ENCODE measurements at places on chromosomes 1 and 21. TPM values are rescaled to one million over a fixed set of nuclear protein-coding genes. Genes with fewer than 3 reads are reported as not detected.

GRCh38 chr1:175978476-175978875, 228.6 kb downstream of the COP1 start:
- peak; percentile 19 for DNase-seq

- no peak for DNase-seq
Observed at GRCh38 chr21:31887391-31887841, 14.6 kb downstream of the HUNK start.

GRCh38 chr21:28671549-28672195, 321.0 kb downstream of the LTN1 start:
- DNase-seq = no peak

Gene CDKN2C
- 15.3 TPM for total RNA-seq

- peak; percentile 49 for DNase-seq
Observed at GRCh38 chr1:202291001-202291400, 50.7 kb downstream of the UBE2T start.

Gene LRRC71
- total RNA-seq = not detected

Gene DNALI1
- 13.7 TPM for total RNA-seq

Gene CEPT1
- total RNA-seq = 40.7 TPM

Gene EPHA8
- total RNA-seq = not detected

DNA sequence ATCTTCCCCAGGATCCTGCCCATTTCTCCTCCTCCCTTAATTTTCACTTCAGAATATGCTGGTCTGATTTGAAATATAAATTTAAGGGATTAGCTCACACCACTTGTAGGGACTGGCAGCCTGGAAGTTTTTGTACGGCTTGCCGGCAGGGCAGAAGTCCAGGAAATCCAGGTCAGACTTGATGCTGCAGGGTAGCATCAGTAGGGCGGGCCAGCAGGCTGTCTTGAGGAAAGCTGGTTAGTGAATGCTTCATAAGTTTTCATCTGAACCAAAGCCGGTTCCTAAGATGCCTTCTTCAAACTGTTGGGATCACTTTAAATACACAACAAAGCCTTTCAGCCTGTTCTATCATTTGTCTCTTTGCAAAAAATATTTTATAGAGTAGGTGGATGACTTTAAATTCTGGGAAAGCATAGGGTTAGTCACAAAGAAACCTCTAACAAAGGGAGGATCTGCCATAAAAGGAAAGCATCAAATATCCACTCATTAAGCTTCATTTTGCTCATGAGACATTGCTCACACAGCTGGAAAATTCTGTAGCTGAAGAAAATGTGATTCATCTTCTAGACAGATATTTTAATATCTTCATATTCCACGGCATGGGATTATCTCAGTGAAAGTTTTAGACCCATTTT, 90.7 kb upstream of the GFI1 start:
- DNase-seq = peak; percentile 52

Gene IQGAP3
- total RNA-seq = 28.7 TPM

DNA sequence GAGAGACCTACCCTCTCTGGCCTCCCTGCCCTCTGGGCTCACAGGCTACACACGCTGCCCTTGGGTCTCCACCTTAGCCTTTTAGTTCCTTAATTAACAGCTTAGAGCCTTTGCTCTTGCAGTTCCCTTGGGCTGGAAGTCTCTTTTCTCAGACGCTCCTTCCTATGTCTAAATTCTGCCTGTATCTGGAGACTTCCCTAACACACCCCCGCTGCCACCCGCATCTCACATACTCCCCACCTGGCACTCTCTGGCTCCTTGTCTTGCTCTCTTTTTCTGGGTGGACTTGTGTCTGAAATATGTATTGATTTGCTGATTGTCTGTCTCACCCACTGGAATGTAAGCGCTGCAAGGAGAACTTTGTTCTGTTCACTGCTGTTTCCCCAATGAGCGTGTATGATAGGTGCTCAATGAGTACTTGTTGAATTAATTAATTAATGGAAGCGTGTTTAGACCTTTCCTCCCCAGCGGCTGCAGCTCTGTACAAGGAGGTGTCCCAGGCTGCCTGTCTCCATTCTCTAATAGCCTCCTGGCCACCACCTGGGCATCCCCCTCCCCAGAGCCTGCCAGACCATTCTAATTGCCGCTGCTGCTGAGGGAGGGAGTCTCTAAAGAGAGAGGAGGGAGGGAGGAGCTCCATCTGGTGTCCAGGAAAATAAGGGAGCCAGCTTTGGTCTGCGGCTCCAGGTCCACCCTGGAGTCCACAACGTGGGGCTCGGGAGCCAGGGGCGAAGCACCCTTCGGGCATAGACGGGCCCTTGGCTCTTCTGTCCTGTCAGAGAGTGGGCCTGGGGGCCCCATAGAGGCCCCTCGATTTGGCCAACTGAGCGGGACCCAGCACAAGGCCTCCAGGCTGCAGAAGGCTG, 95.4 kb downstream of the RNF220 start:
- no peak for DNase-seq

DNA sequence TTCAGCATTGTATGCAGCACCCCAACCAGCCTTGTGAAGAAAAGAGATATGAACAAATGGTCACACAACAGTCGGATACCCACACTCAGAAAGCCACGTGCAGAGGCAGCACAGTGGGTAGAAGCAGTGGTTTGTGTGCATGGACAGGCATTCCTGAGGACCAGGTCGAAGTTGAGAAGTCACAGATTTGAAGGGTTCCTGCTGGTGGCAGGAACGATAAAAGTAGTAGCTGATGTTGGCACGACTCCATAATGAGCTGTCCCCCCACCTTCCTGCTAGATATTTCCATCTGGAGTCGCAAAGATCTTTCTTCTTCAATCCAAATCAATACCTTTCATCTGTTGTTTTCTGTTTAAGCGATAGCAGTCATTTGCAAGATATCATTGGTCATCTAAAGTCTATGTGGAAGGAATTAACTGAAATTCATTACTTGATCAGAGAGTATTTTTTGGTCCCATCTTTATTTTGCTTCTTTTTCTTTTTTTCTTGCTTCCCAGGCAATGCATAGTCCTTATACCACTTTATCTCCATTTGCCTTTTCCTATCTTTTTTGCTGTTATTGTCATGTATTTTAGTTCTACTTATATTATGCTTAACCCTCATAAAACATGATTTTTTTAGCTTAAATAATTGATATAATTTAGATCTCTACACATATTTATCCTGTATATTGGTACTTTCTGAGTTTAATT, 176.4 kb downstream of the DHRS3 start:
- DNase-seq = no peak

DNA sequence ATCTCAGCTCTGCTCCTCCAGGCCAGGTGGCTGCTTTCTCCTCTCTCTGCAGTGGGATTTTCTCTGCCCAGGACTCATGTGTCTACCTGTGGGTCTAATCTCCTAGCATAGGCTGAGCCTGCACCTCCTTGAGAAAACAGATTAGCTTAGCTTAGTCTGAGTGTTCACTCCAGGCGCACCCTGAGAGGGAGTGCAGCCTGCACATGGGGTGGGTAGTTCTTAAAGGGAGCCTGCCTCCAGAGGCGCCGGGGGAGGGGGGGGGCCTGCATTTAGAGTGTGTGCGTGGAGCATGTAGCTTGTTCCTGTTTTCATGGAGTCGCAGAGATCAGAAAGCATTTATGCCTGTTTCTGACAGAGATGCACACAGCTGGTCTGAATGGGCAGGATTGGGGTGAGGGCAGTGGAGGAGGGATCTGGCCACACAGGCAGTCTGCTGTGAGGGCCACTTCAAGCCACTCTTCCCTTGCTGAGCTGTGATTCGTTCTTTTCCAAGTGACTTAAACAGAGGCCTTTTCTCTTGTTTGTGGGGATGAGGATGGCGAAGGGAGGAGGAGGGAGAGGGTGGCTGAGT, 45.2 kb downstream of the GALNT2 start:
- no peak for DNase-seq

GRCh38 chr1:55938376-55938850, 641.0 kb downstream of the PLPP3 start:
- peak; percentile 39 for DNase-seq

- no peak for DNase-seq
Observed at GRCh38 chr1:151108331-151108730, 37.8 kb downstream of the GABPB2 start.

Gene S100A1
- total RNA-seq = 0.54 TPM

DNA sequence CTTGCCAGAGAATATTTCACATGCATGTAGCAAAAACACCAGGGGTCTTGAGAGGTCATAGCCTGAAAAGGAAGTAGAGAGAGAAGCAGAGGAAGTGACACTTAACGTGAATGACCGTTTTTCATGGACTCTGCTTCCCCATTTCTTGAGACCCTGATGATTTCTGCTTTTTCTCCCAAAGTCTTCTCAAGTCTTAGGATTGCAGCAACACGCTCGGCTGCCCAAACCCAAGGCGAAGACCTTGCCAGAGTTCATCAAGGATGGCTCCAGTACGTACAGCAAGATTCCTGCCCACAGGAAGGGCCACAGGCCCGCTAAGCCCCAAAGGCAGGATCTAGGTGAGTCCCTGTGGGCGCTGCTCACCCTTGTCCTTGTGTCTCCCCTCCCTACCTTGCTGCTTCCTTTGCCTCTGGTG, 12.8 kb downstream of the THEMIS2 start:
- no peak for DNase-seq

GRCh38 chr21:26982767-26983166, 15.9 kb upstream of the ADAMTS5 start:
- DNase-seq = peak; percentile 51

DNA sequence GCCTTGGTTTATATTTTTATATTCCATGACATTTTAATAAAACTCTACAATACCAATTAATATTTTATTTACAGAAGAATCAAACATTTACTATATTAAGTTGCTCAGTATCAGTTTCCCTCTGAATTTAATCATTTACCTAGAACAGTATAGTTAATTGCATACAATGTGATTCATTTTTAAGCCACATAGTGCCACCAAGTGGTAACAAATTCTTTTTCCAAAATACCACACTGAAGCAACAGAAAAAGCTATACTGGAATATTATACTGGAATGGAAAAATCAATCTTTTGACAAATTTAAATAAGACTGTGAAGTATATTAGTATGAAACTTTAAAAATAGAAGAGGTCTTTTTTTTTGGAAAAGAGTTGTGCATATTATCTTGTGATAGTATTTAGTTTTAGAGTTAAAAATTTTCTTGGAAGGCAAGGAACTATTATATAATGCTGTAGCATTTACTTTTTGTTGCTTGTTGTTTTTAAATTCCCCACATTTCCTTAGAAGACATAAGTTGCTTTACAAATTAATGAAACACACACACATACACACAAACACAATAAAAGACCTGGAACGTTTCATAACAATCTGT, 57.3 kb downstream of the ZNF644 start:
- DNase-seq = peak; percentile 41

Gene FMOD
- 6.6 TPM for total RNA-seq

Gene TMEM240
- 3.6 TPM for total RNA-seq

DNA sequence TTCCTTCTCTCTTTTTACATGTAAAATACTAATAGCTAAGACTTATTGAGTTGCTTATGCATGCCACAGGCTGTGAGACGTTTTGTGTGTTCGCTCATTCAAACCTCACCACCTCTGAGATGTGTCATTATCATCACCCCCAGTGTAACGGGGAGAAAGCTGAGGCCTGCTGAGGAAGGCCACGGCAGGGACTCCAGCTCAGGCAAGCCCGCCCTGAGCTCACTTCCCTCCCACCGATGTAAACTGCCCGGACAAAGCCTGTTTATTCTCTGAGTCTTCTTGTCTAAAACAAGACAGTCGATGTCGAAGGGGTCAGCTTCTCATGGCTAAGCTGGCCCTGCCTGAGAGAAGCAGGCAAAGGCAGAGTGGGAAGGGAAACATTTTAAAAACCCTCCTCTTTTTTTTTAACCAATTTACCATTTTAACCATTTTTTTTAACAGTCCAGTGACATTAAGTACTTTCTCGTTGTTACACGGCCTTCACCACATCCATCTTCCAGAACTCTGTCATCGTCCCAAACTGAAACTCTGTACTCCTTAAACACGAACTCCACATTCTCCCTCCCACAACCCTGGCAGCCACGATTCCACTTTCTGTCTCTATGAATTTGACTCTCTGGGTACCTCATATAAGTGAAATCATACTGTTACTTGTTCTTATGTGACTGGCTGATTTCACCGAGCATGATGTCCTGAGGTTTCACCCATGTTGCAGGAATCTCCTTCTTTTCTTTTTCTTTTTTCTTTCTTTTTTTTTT, 204.8 kb upstream of the GALNT2 start:
- no peak for DNase-seq

Gene RNU1-2
- total RNA-seq = 2,882 TPM

DNA sequence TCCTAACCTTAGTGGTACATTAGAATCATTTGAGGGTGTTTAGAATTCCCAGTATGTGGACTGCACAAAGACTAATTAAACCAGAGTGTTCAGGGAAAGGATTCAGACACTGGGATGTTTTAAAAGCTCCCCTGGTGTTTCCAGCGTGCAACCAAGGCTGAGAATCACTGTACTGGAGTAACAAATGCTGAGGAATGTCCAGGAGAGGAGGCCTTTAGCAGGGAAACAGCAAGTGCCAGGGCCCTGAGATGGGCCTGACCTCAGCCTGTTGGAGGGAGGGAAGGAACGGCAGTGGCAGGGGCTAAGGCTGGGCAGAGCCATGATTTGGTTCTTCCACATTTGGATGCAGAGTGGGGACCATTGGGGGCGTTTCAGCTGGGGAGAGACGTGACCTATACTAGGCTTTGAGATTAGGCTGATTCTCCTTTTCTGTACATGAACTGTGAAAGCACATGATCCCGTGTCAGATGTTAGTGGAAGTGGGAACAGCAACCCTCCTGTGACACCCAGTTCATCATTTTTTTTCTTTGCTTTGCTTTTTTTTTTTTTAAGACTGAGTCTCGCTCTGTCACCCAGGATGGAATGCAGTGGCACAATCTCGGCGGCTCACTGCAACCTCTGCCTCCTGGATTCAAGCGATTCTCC, 49.3 kb downstream of the KANK4 start:
- no peak for DNase-seq

Gene CDK18
- total RNA-seq = 0.27 TPM

Gene S100A9
- total RNA-seq = not detected

- DNase-seq = no peak
Observed at GRCh38 chr1:242535986-242536385, 11.5 kb upstream of the PLD5 start.

Data from fibroblast of the aortic adventitia (primary cell).